Esophagus mucosa (tissue), 1 donor: ENCODE measurements at places on chromosomes 6 and 20.

GRCh38 chr6:40999569-40999968 lies 39.5 kb downstream of the UNC5CL start:
- ATAC-seq: peak; percentile 48

DNA sequence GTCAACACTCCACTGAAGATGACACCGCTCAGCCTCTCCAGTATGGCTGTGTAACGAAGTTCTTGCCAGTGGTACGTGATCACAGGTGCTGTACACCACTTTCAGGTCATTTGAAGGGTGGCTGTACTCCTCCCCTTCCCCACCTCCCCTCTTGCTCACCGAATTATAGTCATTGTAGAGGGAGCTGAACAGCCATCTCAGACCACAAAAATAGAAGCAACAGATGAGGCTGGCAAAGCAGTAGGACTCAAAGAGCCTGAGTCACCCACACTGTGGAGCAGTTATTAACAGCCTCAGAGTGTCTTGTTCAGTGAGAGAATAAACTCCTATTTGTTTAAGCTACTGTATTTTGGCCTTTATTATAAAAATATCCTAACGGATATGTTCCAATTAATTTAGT lies 192.5 kb upstream of the MCHR2 start:
- ATAC-seq: no peak

GRCh38 chr20:2507464-2507863 lies 1.3 kb downstream of the ZNF343 start:
- no peak for ATAC-seq

GRCh38 chr6:135385299-135385698 lies 112.2 kb downstream of the AHI1 start:
- no peak for ATAC-seq

DNA sequence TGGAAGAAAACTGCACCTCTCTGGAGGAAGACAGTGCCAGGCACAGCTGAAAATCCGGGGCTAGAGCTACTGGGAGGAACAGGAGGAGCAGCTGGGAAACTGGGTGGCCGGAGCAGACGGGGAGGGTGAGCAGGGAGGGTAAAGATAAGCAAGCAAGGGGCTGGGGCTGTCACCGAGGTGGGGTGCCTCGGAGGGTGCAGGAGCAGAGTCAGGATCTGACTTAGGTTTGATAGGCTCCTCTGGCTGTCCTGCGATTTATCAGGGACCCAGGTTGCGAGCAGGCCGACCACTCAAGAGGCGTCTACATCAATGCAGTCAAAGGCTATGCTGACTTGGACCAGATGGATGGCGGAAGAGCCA lies 12.3 kb downstream of the TSHZ2 start:
- ATAC-seq: no peak
